ENCODE measurements at places on chromosomes 7 and 10.
A peak's percentile ranks its signal among the peaks of the same experiment; 100 is the strongest.

GRCh38 chr7:108234281-108234680 is 104.1 kb upstream of the LAMB4 start:
- no peaks in the 10 kb centered on the region for H3K27me3 ChIP-seq
- H3K4me3 ChIP-seq = no peak overlapping the region
- H3K27ac ChIP-seq = no peak overlapping the region
- no peak for DNase-seq

- DNase-seq = no peak
- H3K27me3 ChIP-seq = no peaks in the 10 kb centered on the region
- no peak overlapping the region for H3K4me3 ChIP-seq
- no peak overlapping the region for H3K27ac ChIP-seq
- peaks cover 2% of the 10 kb centered on the region for H3K36me3 ChIP-seq
- H3K4me1 ChIP-seq = peaks cover 29% of the 10 kb centered on the region
Measured at GRCh38 chr7:918118-918425, 36.4 kb downstream of the ADAP1 start.

GRCh38 chr7:81845744-81846241 is 75.9 kb upstream of the HGF start:
- no peak for DNase-seq
- H3K27me3 ChIP-seq = no peaks in the 10 kb centered on the region
- peaks cover 6% of the 10 kb centered on the region for H3K4me1 ChIP-seq
- no peaks in the 10 kb centered on the region for H3K36me3 ChIP-seq
- H3K4me3 ChIP-seq = no peak overlapping the region

GRCh38 chr7:134845461-134845860 is 66.0 kb downstream of the CALD1 start:
- no peaks in the 10 kb centered on the region for H3K27me3 ChIP-seq
- peaks cover 18% of the 10 kb centered on the region for H3K4me1 ChIP-seq
- DNase-seq = no peak
- no peaks in the 10 kb centered on the region for H3K36me3 ChIP-seq
- H3K27ac ChIP-seq = peak overlapping the region; percentile 22

GRCh38 chr10:70913893-70914240 is 25.5 kb upstream of the PCBD1 start:
- H3K27me3 ChIP-seq = peaks cover 5% of the 10 kb centered on the region
- H3K4me1 ChIP-seq = no peaks in the 10 kb centered on the region
- H3K27ac ChIP-seq = no peak overlapping the region
- H3K4me3 ChIP-seq = no peak overlapping the region

GRCh38 chr7:152601305-152601798 is 74.6 kb downstream of the XRCC2 start:
- no peak overlapping the region for H3K27ac ChIP-seq
- no peaks in the 10 kb centered on the region for H3K4me1 ChIP-seq
- no peak for DNase-seq
- no peaks in the 10 kb centered on the region for H3K36me3 ChIP-seq

DNA sequence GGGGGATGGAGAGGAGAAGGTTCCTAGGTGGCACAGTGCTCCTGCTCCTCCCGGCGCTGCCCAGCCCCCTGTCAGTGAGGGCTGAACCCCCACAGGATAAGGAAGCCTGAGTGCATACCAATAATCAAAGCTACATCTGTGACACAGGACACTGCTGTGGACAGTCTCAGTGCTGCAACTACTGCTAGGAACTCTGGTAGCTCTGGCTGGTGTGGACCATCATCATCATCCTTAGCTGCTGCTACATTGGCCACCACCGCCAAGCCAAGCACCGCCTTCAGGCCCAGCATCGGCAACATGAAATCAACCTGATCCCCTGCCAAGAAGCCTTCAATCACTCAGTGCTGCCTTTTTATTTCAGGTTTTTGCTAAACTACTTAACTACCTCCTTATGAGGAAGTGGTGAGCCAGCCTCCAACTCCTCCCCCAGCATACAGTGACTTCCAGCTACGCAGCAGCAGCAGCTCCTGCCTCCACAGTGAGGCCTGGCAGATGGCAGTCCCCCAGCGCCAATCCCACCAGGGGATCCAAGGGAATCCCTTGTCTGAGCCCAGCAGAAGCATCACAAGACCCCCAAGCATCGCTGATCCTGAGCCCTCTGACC is 32.1 kb upstream of the SLC26A4 start:
- peaks cover 6% of the 10 kb centered on the region for H3K36me3 ChIP-seq
- DNase-seq = no peak
- no peak overlapping the region for H3K4me3 ChIP-seq
- H3K4me1 ChIP-seq = peaks cover 12% of the 10 kb centered on the region
- H3K27ac ChIP-seq = no peak overlapping the region

DNA sequence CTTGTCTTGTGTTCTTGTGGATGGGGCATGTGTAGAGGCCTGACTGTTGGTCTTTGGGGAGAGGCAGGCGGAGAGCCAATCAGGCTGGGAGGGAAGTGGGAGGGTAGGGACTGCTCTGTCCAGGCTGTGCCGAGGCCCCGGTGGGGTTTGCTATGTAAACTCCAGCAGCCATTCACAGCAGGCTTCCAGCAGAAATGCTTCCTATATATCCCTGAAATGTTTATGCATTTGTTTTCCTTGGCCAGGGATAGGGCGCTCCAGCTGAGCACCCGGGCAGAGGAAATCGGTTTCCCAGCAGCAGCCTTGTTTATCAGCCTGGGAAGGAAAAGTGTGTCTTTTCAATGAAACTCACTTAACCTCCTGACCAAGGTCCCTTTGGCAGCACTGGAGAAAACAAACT is 18.3 kb upstream of the AQP1 start:
- no peaks in the 10 kb centered on the region for H3K27me3 ChIP-seq
- H3K36me3 ChIP-seq = no peaks in the 10 kb centered on the region
- H3K4me3 ChIP-seq = no peak overlapping the region
- DNase-seq = no peak
- H3K27ac ChIP-seq = no peak overlapping the region

- H3K27ac ChIP-seq = no peak overlapping the region
- no peaks in the 10 kb centered on the region for H3K36me3 ChIP-seq
- peaks cover 30% of the 10 kb centered on the region for H3K4me1 ChIP-seq
- no peak overlapping the region for H3K4me3 ChIP-seq
- H3K27me3 ChIP-seq = peaks cover 18% of the 10 kb centered on the region
Measured at GRCh38 chr10:5557040-5557721, 32.4 kb downstream of the CALML3 start.

DNA sequence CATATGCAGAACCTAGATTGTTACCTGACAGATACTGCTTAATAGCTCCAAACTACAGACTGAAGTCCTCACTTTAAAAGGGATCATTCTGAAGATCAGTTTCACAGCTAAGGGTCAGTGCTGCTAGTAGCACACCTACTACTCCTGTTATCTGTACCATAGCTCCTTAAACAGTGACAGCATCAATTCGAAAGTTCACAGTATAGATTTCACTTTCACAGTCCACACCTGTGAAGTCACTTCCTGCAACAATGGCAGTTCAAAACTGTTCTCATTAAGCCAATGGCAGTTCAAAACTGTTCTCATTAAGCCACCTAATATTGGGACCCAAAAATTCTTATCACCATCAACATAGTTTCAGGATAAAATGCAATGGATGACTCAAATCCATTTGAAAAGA is 10.7 kb upstream of the FHIP2A start:
- H3K4me1 ChIP-seq = peaks cover 21% of the 10 kb centered on the region
- no peak for DNase-seq
- no peaks in the 10 kb centered on the region for H3K36me3 ChIP-seq
- H3K4me3 ChIP-seq = peak overlapping the region; percentile 39
- peak overlapping the region; percentile 65 for H3K27ac ChIP-seq

- DNase-seq = no peak
- no peak overlapping the region for H3K27ac ChIP-seq
- no peaks in the 10 kb centered on the region for H3K4me1 ChIP-seq
- H3K27me3 ChIP-seq = no peaks in the 10 kb centered on the region
- H3K36me3 ChIP-seq = no peaks in the 10 kb centered on the region
- no peak overlapping the region for H3K4me3 ChIP-seq
Measured at GRCh38 chr7:30659312-30659711, 22.9 kb downstream of the CRHR2 start.

- H3K4me1 ChIP-seq = peaks cover 53% of the 10 kb centered on the region
- H3K4me3 ChIP-seq = no peak overlapping the region
- no peaks in the 10 kb centered on the region for H3K27me3 ChIP-seq
- peaks cover 17% of the 10 kb centered on the region for H3K36me3 ChIP-seq
- no peak for DNase-seq
Measured at GRCh38 chr10:110885932-110886674, 14.4 kb downstream of the PDCD4 start.

- no peak overlapping the region for H3K27ac ChIP-seq
- H3K4me1 ChIP-seq = no peaks in the 10 kb centered on the region
- no peak for DNase-seq
- H3K4me3 ChIP-seq = no peak overlapping the region
- no peaks in the 10 kb centered on the region for H3K36me3 ChIP-seq
- H3K27me3 ChIP-seq = peaks cover 32% of the 10 kb centered on the region
Measured at GRCh38 chr7:26046878-26047277, 105.1 kb upstream of the NFE2L3 start.

DNA sequence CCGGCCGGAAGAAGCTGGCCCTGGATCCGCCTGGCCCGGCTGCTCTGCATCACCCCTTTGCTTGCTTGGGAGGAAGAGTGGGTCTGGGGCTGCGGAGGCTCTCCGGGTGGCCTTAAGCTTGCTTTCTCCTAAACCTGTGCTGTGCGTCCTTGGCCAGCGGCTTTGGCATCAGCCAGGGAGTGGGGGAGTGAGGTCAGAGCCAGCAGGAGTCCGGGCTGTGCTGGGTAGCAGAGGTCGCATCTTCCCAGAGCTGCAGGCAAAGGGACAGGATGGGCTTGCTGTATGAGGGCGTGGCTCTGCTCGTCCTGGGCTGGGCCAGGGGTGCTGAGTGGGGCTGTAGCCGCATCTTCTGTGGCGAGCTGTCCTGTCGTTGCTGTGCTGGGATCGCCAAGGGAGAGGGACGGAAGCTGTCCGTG is 21.1 kb downstream of the BNIP3 start:
- DNase-seq = no peak
- H3K27ac ChIP-seq = no peak overlapping the region
- H3K27me3 ChIP-seq = no peaks in the 10 kb centered on the region

- no peak for DNase-seq
- H3K27ac ChIP-seq = peak overlapping the region; percentile 48
- H3K27me3 ChIP-seq = no peaks in the 10 kb centered on the region
- no peaks in the 10 kb centered on the region for H3K36me3 ChIP-seq
- no peak overlapping the region for H3K4me3 ChIP-seq
Measured at GRCh38 chr10:85594239-85594638, 772.4 kb downstream of the GRID1 start.

DNA sequence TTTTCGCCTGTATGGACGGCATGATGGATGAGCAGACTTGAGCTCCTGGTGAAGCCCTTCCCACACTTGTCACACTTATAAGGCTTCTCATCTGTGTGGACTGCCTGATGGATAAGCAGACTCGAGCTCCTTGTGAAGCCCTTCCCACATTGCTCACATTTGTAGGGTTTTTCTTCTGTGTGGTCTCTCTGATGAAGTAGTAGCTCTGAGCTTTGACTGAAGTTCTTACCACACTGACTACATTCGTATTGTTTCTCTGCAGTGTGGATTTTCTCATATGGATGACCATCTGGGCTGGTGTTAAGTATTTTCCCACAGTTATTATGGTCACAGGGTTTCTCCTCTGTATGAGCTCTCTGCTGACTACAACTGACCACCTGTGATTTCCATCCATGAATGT is 17.2 kb downstream of the ZNF239 start:
- H3K36me3 ChIP-seq = peaks cover 39% of the 10 kb centered on the region
- no peaks in the 10 kb centered on the region for H3K4me1 ChIP-seq
- no peak overlapping the region for H3K27ac ChIP-seq
- DNase-seq = no peak
- no peak overlapping the region for H3K4me3 ChIP-seq
- no peaks in the 10 kb centered on the region for H3K27me3 ChIP-seq

GRCh38 chr7:25242678-25243077 is 14.4 kb upstream of the NPVF start:
- H3K27me3 ChIP-seq = peaks cover 25% of the 10 kb centered on the region
- no peak overlapping the region for H3K27ac ChIP-seq
- no peak overlapping the region for H3K4me3 ChIP-seq
- no peaks in the 10 kb centered on the region for H3K36me3 ChIP-seq
- DNase-seq = no peak

DNA sequence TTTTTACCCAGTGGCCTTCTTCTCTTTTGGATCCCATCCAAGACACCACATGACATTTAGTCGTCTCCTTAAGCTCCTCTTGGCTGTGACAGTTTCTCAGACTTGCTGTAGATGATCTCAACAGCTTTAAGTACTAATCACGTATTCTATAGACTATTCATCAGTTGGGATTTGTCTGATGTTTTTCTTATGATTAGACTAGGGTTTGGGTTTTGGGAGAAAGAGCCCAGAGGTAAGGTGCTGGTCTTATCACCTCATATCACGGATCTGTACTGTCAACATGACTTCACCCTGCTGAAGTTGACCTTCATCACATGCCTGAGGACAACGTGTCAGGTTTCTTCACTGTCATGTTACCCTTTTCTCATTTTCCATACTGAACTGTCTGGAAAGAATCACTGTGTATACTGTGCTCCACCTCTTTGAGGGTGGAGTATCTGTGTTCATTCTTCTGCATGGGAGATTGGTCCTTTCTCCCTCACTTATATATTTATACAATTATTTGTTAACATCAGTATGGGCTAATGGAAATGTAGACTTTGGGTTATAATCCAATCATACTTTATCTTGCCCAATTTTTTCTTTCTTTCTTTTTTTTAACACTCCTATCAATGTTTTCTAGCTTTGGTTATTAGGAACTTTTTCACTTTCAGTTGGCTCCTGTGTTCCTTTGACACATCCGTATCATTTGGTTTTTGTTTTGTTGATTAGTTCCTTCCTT is 6.4 kb upstream of the HKDC1 start:
- H3K4me3 ChIP-seq = no peak overlapping the region
- no peak overlapping the region for H3K27ac ChIP-seq
- no peak for DNase-seq
- H3K4me1 ChIP-seq = peaks cover 40% of the 10 kb centered on the region
- peaks cover 5% of the 10 kb centered on the region for H3K36me3 ChIP-seq

DNA sequence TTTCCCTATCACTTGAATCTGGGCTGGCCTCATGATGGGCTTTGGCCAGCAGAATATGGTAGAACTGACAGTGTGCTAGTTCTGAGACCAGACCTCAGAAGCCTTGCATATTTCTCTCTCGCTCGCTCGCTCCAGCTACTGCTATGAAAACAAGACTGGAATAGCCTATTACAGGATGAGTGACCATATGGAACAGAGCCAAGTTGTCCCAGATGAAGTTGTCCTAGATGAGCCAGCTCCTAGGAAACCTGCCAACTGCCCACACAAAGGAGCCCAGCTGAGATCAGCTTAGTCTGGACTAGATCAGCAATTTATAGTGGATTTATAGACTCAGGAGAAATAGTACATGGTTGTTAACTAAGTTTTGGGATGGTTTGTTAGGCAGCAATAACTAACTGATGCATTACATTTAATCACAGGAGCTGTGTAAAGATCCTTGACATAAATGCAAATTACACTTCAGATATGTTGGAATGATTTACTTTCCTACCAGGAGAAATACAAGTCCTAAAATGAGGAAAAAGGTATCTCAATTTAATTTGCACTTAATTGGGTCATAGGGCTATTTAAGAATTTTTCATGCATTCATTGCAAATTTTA is 6.8 kb upstream of the HECW1 start:
- peaks cover 54% of the 10 kb centered on the region for H3K27me3 ChIP-seq
- no peak overlapping the region for H3K27ac ChIP-seq
- no peaks in the 10 kb centered on the region for H3K36me3 ChIP-seq
- no peak overlapping the region for H3K4me3 ChIP-seq
- no peak for DNase-seq
